ENCODE measurements at places on chromosomes 7 and 10. TPM values are rescaled to one million over a fixed set of nuclear protein-coding genes. Genes with fewer than 3 reads are reported as not detected.

ASB4 gene
- 0.25 TPM for total RNA-seq

DNA sequence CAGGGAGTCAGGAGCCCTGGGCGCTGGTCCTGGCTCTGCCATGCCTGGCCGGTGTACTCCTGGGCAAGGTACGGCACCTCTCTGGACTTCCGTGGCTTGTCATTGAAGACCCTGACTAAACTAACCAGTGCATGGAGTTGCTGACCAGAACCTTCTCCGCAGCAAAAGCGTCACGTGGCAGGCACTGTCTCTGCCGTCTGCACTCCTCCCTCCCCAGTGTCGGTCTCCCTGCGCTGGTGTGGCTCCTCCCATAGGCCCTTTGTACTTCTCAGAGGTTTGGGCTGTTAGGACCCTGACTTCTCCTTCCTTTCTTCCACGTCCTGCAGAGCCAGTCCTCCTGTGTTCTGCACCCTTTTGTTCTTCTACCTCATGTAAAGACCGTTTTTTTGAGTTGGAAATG, 100.6 kb upstream of the CREB5 start:
- DNase-seq = no peak

POLR2J gene
- 20.1 TPM for total RNA-seq

- no peak for DNase-seq
These were observed 115.5 kb upstream of the ZMIZ1 start for GRCh38 chr10:78953113-78953798.

FEZF1 gene
- total RNA-seq = not detected

DNA sequence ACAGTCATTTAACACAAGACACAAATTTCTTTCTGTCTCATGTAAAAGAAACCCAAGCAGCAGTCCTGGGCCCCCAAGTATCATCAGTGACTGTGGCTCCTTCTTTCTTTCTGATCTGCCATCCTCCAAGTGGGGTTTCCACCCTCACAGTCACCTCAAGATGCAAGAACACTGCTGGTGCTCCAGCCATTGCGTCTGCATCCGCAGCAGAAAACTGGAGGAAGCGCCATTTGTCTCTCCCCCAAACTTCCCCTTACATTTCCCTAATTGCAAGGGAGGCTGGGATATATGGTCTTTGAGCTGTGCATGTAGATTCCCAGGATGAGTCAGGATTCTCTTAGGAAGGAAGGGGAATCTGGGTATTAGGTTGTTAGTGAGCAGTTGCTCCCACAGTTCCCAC, 60.9 kb upstream of the GNA12 start:
- DNase-seq = no peak

DNA sequence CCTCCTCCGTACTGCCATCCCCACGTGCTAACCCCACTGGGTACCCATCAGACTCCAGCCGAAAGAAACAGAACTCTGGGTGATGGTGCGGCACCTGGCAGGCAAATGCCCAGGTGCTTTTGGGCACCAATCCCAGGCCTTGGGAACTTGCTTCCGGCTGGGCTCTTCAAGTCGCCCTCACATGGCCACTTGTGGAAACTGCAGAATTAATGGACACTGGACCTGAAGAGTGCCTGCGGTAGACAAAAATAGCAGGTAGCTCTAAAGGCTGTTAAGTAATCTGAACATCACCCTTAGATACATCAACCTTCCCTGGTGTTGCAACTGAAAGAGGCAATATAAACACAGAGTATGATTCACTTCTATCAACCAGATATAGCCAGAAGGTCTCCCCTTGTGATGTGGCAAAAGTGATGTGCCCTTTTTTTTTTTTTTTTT, 644.4 kb downstream of the GRM8 start:
- DNase-seq = no peak

DNA sequence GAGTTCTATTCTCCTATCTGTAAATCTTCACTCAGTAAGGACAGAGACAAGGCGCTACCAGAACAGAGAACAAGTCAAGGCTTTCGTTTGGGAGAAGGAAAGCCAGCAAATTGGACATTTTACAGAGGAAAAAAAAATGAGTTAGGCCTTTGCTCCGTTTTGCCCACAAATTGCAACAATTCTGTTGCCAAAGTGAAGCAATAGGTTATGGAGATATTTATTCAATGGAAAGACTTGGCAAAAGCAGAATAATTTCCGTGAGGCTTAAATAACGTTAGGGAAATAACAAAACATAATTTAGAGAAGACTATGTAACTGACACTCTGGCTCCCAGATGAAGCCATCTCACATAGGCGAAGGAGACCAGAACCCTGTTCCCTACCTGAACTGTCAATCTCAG, 67.5 kb downstream of the MKX start:
- DNase-seq = no peak

CALHM3 gene
- total RNA-seq = not detected

PCDH15 gene
- 0.25 TPM for total RNA-seq

RPP38 gene
- 14.2 TPM for total RNA-seq

GRCh38 chr10:63603709-63604445, 82.7 kb downstream of the REEP3 start:
- DNase-seq = no peak

DNA sequence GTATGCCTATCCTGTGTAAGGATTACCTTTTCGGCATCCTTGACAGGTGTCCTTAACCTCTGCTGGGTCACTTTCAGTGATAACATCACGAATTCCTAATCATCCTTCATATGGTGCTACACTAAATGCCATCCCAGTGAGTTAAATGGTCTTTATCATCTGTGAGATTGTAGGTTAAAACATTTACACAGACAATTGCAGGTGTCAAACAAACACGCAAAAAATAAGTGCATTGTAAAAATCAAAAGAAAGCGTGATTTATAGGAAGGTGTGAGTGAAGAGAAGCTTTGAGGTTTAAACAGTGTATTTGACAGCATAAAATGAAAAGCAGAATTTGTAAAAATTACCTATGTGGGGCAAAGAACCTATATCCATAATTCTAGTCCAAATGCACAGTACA, 111.5 kb upstream of the IFRD1 start:
- DNase-seq = no peak

ZNF735 gene
- not detected for total RNA-seq

DNA sequence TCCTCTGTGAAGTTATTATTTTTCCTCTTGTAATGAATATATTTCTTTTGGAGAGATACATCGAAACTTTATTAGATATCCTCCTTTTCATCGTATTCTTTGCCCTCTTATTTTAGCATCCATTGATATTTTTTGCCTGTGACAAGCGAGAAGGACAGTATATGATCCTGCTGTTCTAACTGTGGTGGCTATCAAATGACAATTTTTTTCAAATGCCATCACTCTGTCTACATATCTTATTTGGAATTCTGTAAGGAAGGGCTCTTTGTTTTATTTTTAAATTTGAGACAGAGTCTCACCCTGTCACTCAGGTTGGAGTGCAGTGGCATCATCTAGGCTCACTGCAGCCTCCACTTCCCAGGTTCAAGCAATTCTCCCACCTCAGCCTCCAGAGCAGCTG, 128.5 kb downstream of the LYZL1 start:
- no peak for DNase-seq

GRCh38 chr7:39613577-39613976, 9.8 kb upstream of the RALA start:
- no peak for DNase-seq

LBX1 gene
- total RNA-seq = not detected

GRCh38 chr10:97916586-97916985, 66.9 kb downstream of the GOLGA7B start:
- DNase-seq = no peak
